ENCODE measurements at places on chromosomes 6 and 20. TPM values are rescaled to one million over a fixed set of nuclear protein-coding genes. Genes with fewer than 3 reads are reported as not detected.

IL17A gene
- total RNA-seq: not detected

TAGAP gene
- total RNA-seq: under 0.01 TPM

INSM1 gene
- not detected for total RNA-seq

CDH26 gene
- 1.1 TPM for total RNA-seq

EDN3 gene
- not detected for total RNA-seq

PTCRA gene
- not detected for total RNA-seq

FAXC gene
- total RNA-seq: 0.39 TPM

DNA sequence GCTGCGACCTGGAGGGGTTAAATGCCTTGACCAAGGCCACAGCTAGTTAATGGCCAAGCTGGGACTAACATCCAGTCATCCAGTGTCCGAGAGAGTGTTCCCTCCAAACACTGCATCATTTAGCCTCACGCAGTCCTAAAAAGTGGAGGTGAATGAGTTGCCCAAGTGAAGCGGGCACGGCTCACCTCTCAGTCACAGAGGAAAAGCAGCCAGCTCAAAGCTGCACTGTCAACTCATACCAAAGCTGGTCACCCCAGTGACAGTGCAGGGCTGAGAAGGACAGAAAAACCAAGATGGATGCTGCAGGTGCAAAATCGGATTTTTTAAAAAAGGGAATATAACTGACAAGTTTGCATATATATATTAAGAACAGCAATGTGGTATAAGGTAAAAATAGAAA, 168.5 kb downstream of the SYNDIG1 start:
- no peak for DNase-seq

DNA sequence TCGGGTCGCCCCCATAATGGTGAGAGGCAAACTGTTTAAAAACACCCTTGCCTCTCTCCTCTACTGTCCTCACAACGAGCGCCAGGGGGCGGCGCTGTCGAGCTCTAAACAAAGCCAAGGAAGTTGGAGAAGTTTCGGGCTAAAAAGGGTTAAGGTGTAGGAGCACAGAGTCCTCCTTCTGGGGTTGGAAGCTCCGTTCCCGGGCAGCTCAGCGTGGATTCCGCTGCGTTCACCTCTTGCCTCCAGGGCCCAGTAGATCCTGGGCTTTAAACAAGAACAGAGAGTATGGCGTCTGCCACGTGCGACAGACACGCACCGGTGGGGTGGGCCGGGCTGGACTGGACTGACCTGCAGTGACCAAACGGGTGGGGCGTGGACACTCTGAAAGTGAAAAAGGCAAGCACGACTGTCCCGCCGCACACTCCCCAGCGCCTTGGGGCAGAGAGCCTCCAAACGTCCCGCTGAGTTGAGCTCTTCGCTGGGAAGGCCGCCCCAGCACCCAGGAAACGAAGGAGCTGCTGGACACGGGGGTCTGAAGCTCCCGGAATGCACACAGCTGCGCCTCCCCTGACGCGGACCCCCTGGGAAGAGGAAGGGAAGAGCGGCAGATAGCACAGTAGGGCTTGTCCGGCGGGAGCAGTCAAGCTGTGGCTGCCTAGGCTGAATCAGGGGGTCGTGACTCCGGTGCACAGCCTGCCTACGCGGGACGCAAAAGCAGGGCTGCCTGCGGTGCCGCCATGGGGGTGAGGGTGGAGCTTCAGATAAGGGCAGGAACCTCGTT, 1.6 kb upstream of the THBD start:
- DNase-seq: peak; percentile 87

GRCh38 chr20:5703681-5704101, 46.5 kb upstream of the SHLD1 start:
- no peak for DNase-seq

- DNase-seq: no peak
These were observed 119.2 kb upstream of the TAB2 start for GRCh38 chr6:149198265-149198664.

DNA sequence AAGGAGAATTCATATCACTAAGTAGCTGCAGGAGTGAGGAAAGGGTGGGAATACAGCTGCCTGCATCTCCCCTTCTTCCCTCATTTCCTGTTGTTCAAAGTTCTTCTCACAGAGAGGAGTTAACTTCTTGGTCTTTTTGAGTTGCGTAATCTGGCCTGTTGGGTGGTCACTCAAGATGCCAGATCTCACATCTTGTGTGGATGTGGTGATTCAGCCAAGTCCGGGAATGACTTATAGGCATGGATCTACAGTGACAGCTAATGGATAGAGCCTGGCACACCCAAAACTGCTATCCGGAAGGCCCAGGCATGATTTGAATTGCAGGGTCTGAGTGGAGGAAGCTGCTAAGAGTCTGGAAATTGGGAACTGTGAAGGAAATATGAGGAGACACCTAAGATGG, 100.2 kb upstream of the SLC35B3 start:
- no peak for DNase-seq

- peak; percentile 76 for DNase-seq
These were observed 12.3 kb upstream of the TMC2 start for GRCh38 chr20:2523919-2524708.

DNA sequence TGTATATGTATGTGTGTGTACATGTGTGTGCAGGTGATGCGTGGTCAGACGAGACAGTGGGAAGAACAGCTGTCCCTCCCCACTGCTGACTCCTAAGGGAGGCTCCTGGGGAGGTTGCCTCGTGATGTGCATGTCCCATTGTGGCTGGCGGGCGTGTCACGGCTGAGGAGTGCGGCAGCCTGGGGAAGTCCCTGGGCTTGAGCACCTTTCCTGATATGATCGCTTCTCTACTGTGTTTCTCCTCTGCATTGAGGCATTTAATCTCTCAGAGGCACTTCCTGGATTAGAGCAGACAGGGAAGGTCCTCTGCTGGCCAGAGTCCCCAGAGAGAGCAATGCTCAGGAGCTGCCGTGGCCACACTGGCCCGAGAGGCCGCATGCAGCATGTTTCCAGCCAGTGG, 11.4 kb downstream of the NPBWR2 start:
- DNase-seq: no peak

GRCh38 chr6:134822920-134823709, 126.8 kb downstream of the ALDH8A1 start:
- peak; percentile 88 for DNase-seq

DNA sequence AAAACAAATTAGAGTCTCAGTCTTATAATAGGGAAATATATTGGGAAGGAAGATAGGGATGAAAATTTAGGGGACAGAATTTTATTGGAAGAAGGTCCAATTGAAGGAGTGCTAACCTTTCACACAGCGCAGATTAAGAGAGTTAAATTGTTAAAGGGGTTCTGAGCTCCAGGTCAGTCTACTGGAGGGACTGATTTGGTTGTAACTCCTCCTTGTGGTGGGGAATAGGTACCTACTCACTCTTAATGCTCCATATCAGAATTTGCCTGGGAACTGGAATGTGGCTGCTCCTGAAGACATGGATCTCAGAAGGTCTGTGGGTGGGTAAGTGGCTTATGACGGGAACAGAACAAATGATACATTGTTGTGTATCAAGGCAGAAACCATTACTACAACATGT, 143.5 kb downstream of the FLRT3 start:
- DNase-seq: no peak

DNA sequence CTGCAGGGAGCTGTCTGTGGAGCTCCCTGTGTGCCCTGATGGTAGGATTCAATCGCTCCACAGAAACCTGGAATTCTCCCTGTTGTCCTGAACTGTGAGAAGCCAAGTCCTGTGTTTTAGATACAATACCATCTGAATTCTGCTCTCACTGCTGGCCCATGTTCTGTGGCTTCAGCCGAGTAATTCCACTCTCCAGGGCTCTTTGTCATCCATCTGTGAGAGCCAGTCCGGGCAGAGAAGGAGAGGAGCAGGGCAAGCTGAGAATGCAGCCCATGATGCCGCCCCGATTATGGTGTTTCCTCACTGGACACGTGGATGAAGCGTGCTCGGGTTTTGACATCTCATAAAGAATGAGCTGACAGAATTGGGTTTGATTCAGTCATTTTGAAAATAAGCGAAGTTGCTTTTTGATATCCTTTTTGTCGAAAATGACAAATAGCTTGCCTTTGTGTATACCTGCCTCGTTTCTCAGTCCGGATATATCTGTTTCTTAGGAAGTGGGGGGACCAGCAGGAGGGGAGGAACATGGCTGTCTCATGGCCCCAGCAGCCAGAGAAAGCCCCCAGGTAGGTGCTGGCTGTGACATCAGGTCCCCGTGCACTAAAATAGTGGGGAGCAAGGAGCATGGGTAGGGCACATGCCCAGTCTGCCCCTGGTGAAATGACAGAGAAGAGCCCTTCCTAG, 8.2 kb upstream of the CD93 start:
- DNase-seq: no peak

- DNase-seq: no peak
These were observed 87.7 kb downstream of the EPB41L2 start for GRCh38 chr6:130975325-130975724.

- no peak for DNase-seq
These were observed 48.0 kb upstream of the KIF13A start for GRCh38 chr6:18035330-18035854.

- no peak for DNase-seq
These were observed 35.2 kb downstream of the HFE start for GRCh38 chr6:26122402-26122792.

DNA sequence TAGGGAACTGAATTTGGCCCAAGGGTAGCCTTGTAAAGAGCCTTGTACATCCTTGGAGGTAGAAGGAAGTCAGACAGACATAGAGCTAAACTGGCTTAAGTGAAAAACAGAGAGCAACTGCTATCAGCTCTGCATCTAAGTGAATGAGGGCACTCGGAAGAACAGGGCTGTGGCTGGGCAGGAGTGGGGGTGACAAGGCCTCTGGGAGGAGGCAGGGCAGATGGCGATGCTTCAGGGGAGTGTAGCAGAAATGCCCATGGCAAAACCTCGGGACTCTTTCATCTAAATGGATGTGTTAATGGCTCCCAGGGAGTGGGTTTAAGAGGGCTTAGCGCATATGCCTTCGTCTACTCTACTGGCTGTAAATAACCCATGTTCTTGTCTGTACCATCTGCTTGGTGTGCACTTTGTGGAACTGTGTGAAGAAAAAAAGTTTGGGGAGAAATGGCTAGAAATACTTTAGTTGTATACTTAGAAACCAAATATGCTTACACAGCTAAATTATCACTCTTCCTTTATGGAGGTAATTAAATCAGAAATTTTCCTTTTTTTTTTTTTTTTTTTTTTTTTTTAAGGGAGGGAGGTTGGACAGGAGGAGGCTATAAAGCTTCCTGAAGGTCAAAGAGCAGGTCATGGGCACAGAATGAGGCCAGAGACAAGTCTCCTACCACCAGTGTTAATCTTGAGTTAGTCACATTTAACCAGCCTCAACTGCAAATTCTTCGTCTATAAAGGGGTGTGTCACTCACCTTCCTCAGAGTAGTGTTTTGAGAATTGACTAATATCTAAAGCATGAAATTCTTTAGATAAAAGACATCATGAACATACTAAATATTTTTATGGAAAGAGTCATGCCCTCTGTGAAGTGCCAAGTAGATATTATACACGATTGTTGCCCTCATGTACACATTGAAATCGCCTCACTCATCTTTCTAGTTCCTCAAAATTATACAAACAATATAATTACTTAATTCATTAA, 60.9 kb downstream of the FYN start:
- DNase-seq: no peak

GRCh38 chr6:44253307-44254101, 3.8 kb downstream of the SLC35B2 start:
- no peak for DNase-seq

- no peak for DNase-seq
These were observed 15.3 kb downstream of the TJAP1 start for GRCh38 chr6:43492673-43493072.

DNA sequence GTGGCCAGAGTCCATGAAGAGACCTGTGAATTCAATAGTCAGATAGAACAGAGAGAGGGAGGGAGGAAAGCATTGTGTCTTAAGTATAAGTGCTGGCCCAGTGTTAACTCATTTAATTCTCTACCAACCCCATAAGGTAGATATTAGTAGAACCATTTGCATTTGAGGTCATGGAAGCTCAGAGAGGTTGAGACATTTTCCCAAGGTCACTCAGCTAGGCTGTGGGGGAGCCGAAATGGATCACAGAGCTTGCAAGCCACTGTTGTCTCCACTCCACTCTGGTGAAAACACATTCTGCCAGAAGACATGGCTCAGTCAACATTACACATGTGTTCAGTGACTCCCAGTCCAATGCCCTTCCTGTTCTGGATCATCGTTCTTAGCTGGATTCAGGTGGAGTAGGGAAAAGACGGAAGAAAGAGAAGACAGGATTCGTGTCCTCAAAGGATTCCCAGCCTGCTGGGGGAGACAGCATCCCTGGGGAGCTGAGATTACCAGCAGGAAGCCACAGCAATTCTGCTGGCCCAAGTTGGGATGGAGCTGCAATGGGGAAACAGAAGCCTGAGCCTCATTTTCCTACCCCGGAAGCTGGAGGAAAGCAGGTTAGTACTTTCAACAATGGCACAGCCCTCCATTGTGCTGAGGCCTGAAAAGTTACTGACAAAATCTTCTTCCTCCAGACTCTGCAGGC, 27.0 kb upstream of the MDGA1 start:
- DNase-seq: no peak

DNA sequence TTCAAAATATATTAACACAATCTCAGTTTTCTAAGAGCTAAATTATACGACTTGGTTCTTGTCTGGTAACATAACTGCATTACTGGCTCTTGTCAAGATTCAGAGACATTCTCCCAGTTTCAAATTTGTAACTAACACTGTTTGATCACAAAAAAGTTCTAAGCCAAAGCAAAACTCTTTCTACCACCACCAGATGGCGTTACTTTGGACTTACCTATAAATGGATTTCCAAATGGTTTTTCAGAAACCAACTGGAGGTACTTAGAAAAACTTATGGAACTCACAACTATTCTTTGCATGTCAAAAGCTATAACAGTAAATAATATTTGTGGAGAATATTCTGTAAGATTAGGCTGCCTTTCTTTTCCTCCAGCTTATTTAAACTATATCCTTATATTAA, 34.2 kb upstream of the GFRAL start:
- DNase-seq: peak; percentile 13

DNA sequence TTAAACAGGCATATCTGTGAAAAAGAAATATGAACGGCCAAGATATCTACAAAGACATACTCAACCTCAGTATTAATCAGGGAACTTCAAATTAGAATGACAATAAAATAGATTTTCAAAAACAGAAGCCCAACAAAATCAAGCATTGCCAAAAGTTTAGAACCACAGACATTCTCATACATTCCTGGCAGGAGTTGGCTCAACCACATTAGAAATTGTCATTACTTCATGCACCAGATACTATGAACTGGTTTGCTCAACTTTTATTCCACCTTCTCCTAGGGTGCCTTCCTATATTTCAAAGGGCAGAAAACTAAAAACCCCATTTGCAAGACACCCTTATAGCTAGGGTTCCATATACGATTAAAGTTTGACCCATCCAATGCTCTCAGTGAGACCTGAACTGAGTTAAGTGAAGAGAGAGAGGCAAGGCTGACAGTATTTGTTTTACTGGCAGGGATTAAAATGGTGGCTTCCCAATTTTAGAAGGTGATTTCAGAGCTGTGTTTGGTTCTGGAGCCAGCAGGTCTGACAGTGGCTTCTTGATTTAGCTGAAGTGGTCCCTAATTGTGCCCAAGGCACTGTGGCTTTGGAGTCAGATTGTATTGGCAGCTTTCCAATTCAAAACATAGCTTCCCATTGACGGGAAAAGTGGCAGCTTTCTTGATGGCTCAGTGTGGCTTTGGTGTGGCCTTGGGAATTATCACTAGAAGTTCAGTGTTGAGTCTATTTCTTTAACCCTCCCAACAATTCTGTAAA, 77.1 kb upstream of the CDYL start:
- no peak for DNase-seq

GRCh38 chr6:113876695-113877094, 19.6 kb downstream of the MARCKS start:
- no peak for DNase-seq

GRCh38 chr20:31716818-31717477, 5.7 kb downstream of the BCL2L1 start:
- no peak for DNase-seq
